ENCODE measurements at places on chromosomes 12 and 14. TPM values are rescaled to one million over a fixed set of nuclear protein-coding genes. Genes with fewer than 3 reads are reported as not detected.

ZC2HC1C gene
- 0.22 TPM for total RNA-seq

- H3K36me3 ChIP-seq, result no peaks in the 10 kb centered on the region
- peaks cover 13% of the 10 kb centered on the region for H3K27me3 ChIP-seq
- no peak overlapping the region for H3K4me3 ChIP-seq
Observed at GRCh38 chr14:63051992-63052391, 6.7 kb upstream of the KCNH5 start.

- H3K27ac ChIP-seq, result peak overlapping the region; percentile 95
- peak; percentile 38 for DNase-seq
- H3K4me1 ChIP-seq, result peaks cover 12% of the 10 kb centered on the region
- no peaks in the 10 kb centered on the region for H3K36me3 ChIP-seq
- no peaks in the 10 kb centered on the region for H3K27me3 ChIP-seq
- H3K4me3 ChIP-seq, result peak overlapping the region; percentile 86
Observed at GRCh38 chr12:95218150-95219133, 835 bp downstream of the VEZT start.

FOXA1 gene
- not detected for total RNA-seq

GRCh38 chr14:79018836-79019235 lies 848.7 kb downstream of the NRXN3 start:
- no peak for DNase-seq
- no peaks in the 10 kb centered on the region for H3K36me3 ChIP-seq
- H3K27ac ChIP-seq, result no peak overlapping the region
- no peaks in the 10 kb centered on the region for H3K27me3 ChIP-seq
- H3K4me3 ChIP-seq, result no peak overlapping the region
- no peaks in the 10 kb centered on the region for H3K4me1 ChIP-seq

TMEM52B gene
- not detected for total RNA-seq

DNA sequence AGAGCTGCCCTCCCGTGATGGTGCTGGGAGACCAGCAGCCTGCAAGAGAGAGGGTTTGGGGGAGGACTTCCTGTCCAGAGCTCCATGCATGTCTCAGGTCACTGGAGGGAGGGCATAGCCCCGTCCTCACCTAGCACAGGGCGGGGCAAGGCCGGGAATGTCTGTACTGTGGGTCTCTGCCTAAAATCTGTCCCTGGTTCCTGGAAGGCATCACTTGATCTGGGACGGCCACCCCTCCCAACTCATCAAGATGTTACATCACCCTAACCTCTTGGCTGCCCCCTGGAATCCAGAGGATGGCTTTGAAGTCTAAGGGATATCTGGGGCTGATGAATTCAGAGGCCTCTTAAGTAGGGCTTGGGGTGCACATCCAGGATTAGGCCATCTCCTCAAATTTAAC lies 37.0 kb upstream of the MEG3 start:
- H3K4me1 ChIP-seq, result no peaks in the 10 kb centered on the region
- H3K27ac ChIP-seq, result no peak overlapping the region
- DNase-seq, result no peak
- no peak overlapping the region for H3K4me3 ChIP-seq
- H3K36me3 ChIP-seq, result no peaks in the 10 kb centered on the region

NANOG gene
- total RNA-seq, result not detected

DNA sequence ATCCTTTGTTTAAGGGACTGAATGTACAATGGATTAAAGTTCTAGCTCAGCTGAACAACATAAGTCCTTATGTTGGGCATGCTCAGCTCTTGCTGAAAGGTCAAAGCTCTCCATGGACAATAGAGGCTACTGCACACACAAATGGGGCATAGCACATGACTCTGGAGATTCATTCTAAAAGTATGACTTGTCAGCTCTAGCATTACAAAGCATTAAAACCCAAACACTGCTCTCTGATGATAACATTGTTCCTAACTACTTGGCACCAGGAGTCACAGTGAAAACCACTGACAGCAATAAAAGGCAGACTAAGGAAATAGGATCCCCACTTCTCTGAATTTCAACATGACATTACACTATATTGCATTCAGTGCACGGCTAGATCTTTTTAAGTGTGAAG lies 21.9 kb upstream of the FSCB start:
- H3K27me3 ChIP-seq, result no peaks in the 10 kb centered on the region
- H3K36me3 ChIP-seq, result no peaks in the 10 kb centered on the region
- DNase-seq, result no peak
- no peaks in the 10 kb centered on the region for H3K4me1 ChIP-seq
- no peak overlapping the region for H3K4me3 ChIP-seq

DNA sequence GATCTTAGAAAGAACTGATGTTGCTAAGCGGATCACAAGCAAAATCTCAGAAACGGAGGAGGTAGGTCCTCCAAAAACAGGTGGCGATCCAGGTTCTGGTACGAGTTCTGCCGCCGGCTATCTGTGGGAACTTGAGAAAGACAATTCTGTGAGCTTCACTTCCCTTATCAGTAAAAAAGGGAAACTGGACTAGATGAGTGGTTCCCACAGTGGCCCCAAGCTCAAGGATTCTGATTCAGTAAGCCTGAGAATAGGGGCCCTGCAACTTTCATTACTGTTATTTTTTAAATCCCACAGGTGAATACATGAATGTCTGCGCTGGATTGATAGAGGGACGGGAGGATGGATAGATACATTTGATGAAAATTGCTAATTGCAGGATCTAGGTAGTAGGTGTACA lies 160.2 kb downstream of the PPM1H start:
- no peaks in the 10 kb centered on the region for H3K4me1 ChIP-seq
- H3K4me3 ChIP-seq, result no peak overlapping the region
- no peak overlapping the region for H3K27ac ChIP-seq

- peak overlapping the region; percentile 57 for H3K27ac ChIP-seq
- peak overlapping the region; percentile 86 for H3K4me3 ChIP-seq
- peaks cover 50% of the 10 kb centered on the region for H3K4me1 ChIP-seq
- no peak for DNase-seq
- peaks cover 3% of the 10 kb centered on the region for H3K36me3 ChIP-seq
Observed at GRCh38 chr12:57846285-57846576, 298 bp downstream of the CTDSP2 start.

OR6S1 gene
- not detected for total RNA-seq

DNA sequence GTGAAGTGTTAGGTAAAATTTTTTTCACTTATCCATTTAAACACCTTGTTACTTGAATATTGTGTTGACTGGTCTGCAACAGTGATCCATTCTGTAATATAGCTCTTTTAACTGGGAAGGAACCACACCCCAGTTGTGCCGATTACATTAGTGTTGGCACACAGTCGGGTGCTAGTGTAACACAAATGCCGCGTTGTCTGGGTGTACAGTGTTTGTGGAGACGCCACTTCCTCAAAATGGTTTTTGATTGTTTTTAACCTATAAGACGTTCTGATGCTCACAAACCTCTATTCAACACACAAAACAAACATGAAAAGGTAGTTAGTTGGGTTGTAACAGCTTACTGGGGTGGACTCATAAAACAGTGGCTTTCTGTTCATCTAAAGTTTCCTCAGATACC lies 48.0 kb upstream of the TRAF3 start:
- DNase-seq, result no peak
- peaks cover 52% of the 10 kb centered on the region for H3K36me3 ChIP-seq
- no peaks in the 10 kb centered on the region for H3K27me3 ChIP-seq
- no peak overlapping the region for H3K4me3 ChIP-seq

- DNase-seq, result no peak
- no peak overlapping the region for H3K27ac ChIP-seq
- no peaks in the 10 kb centered on the region for H3K27me3 ChIP-seq
- no peaks in the 10 kb centered on the region for H3K36me3 ChIP-seq
- H3K4me3 ChIP-seq, result no peak overlapping the region
- peaks cover 5% of the 10 kb centered on the region for H3K4me1 ChIP-seq
Observed at GRCh38 chr12:96514328-96514727, 25.0 kb downstream of the CFAP54 start.

DNA sequence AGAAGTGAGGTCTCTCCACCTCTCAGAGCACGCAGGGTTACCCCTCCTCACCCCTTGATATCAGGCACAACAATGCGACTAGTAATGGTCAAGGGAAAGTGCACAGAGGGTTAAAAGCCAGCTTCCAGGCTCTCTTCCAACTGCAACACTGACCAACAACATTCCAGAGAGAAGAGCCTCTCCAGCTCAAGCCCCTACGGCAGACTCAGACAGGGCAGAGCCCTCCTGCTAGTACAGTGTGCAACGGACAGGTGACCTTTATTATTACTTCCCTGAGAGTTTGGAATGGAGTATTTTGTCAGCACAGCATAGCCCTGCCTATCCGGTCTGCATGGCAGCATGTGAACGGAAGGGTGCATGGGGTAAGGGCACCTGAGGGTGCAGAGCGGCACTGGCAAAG lies 73.0 kb downstream of the PTPN21 start:
- H3K27me3 ChIP-seq, result no peaks in the 10 kb centered on the region
- H3K27ac ChIP-seq, result no peak overlapping the region
- no peaks in the 10 kb centered on the region for H3K36me3 ChIP-seq
- no peak overlapping the region for H3K4me3 ChIP-seq

RERGL gene
- not detected for total RNA-seq

DNA sequence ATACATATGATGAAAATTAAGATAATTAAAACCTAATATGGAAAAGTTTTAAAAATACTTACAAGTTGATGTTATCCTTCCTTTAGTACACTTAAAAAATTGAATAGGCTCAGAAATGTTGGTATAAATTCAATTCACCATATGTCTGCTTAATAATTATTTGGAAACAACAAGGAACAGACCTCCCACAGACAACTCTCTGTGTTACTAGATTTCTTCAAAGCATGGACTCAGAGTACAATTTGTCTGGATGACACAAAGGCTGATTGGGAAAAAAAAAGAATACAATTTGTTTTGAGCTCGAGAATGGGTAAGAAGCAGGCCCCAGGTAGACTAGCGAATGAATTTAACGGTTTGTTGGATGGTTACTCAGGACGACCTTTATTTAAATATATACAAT lies 48.9 kb upstream of the BTG1 start:
- no peak overlapping the region for H3K27ac ChIP-seq
- no peak overlapping the region for H3K4me3 ChIP-seq

VWF gene
- 0.20 TPM for total RNA-seq

DNA sequence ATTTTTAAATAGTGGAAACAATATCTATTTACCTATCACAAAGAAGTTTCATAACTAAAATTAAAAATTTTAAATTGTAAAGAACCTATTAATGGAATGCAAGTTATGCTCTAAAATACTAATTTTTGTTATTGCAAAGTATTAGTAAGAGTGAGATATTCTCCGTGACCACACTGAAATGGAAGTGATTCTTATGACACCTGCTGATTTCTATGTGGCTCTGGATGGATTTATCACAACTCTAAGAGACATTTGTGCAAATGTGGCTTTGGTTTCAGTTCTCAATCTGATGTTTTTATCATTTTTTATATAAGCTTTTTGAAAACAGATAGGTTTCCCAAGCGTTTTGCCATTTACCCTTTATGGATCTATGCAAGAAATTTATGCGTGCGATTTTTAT lies 497.8 kb downstream of the NAV3 start:
- H3K36me3 ChIP-seq, result no peaks in the 10 kb centered on the region
- H3K4me1 ChIP-seq, result no peaks in the 10 kb centered on the region
- H3K27me3 ChIP-seq, result no peaks in the 10 kb centered on the region
- no peak for DNase-seq
- no peak overlapping the region for H3K27ac ChIP-seq

DNA sequence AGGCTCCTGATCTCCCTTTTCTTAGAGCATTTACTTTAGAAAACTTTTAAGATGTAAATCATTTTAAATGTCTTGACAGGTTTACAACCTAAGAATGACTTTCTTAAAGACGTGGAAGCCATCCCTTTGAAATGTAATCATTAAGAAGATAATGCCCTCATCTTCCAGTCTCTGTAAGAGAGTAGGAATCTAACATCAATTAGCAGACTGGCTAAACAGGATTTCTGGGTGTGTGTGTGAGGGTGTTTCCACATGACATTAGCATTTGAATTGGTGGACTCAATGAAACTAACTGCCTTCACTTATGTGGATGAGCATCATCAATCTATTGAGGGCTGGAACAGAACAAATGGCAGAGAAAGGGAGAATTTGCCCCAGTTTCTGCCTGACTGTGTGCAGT lies 329.5 kb downstream of the RPL10L start:
- no peak overlapping the region for H3K27ac ChIP-seq
- H3K4me1 ChIP-seq, result no peaks in the 10 kb centered on the region
- no peaks in the 10 kb centered on the region for H3K36me3 ChIP-seq

GRCh38 chr14:103061482-103061976 lies 4.2 kb upstream of the CDC42BPB start:
- no peaks in the 10 kb centered on the region for H3K36me3 ChIP-seq
- DNase-seq, result no peak
- no peak overlapping the region for H3K27ac ChIP-seq
- H3K27me3 ChIP-seq, result peaks cover 16% of the 10 kb centered on the region
- H3K4me1 ChIP-seq, result peaks cover 15% of the 10 kb centered on the region
- no peak overlapping the region for H3K4me3 ChIP-seq

GRCh38 chr14:85295318-85295717 lies 234.6 kb upstream of the FLRT2 start:
- H3K4me3 ChIP-seq, result no peak overlapping the region
- H3K27ac ChIP-seq, result no peak overlapping the region
- H3K27me3 ChIP-seq, result no peaks in the 10 kb centered on the region
- H3K4me1 ChIP-seq, result no peaks in the 10 kb centered on the region
- H3K36me3 ChIP-seq, result no peaks in the 10 kb centered on the region

- H3K4me3 ChIP-seq, result no peak overlapping the region
- H3K36me3 ChIP-seq, result no peaks in the 10 kb centered on the region
- H3K4me1 ChIP-seq, result no peaks in the 10 kb centered on the region
- no peak for DNase-seq
- no peaks in the 10 kb centered on the region for H3K27me3 ChIP-seq
- H3K27ac ChIP-seq, result no peak overlapping the region
Observed at GRCh38 chr12:115830633-115831032, 446.9 kb downstream of the MED13L start.

DNA sequence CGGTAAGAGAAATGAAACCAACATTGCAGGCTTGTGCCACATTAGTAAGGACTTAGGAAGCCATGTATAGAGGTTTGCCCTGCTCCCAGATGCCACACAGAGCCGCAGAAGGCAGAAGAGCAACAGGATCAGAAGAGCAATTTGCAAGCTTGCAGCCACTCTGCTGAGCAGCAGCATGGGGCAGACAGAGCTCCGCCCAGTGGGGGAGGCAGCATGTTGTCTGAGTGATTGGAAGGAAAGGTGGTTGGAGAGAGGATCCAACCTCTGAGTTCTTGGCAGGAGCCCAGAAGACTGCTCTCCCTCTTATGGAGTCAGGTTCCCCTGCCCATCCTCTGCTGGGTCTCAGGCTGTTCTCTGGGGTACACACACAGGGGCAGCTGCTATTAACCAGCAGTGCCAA lies 2.3 kb upstream of the KRT6A start:
- H3K4me3 ChIP-seq, result no peak overlapping the region
- H3K36me3 ChIP-seq, result no peaks in the 10 kb centered on the region
- H3K27ac ChIP-seq, result no peak overlapping the region
- no peak for DNase-seq
- no peaks in the 10 kb centered on the region for H3K4me1 ChIP-seq
- no peaks in the 10 kb centered on the region for H3K27me3 ChIP-seq

RAD52 gene
- 8.1 TPM for total RNA-seq

TOMM20L gene
- total RNA-seq, result 0.56 TPM

DNA sequence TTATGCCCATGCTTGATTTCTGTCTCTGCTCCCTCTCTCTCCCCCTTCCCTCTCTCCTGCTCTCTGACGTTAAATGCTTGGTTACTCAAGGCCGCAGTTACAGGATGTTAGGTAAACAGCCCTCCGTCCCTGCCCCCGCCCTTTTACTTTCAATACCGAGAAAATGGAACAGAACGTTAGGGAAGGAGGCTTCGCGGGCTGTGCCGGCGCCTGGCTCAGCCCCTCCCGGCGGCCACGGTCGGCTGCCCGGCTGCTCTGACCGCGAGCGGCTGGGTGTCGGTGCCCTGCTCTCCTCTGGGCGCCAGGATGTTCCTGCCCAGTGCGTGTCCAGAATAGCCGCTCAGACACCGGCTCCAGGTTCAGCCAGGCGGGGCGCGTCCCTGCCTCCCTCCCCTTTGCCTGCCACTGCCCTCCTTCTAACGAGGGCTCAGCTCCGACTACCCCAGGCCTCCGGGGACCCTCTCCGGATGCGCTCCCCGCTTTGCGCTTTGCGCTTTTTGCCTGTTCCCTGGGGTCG lies 166.1 kb downstream of the ADCK1 start:
- no peak overlapping the region for H3K4me3 ChIP-seq
- H3K27me3 ChIP-seq, result peaks cover 14% of the 10 kb centered on the region
- H3K36me3 ChIP-seq, result no peaks in the 10 kb centered on the region
- DNase-seq, result no peak
